ENCODE measurements at places on chromosomes 4 and X. TPM values are rescaled to one million over a fixed set of nuclear protein-coding genes. Genes with fewer than 3 reads are reported as not detected.

Gene USP17L27
- total RNA-seq = not detected

Gene H2BW1
- total RNA-seq = not detected

Gene RENBP
- total RNA-seq = 2.0 TPM

Gene MAGEA8
- not detected for total RNA-seq

Gene ADH1A
- total RNA-seq = not detected

Gene CTAG1A
- total RNA-seq = not detected

Gene TCEAL7
- total RNA-seq = 44.3 TPM

All from uterine smooth muscle cell (primary cell).